ENCODE measurements at places on chromosomes 1 and 21.

GRCh38 chr1:198776602-198777029 lies 137.8 kb downstream of the PTPRC start:
- DNase-seq = no peak

DNA sequence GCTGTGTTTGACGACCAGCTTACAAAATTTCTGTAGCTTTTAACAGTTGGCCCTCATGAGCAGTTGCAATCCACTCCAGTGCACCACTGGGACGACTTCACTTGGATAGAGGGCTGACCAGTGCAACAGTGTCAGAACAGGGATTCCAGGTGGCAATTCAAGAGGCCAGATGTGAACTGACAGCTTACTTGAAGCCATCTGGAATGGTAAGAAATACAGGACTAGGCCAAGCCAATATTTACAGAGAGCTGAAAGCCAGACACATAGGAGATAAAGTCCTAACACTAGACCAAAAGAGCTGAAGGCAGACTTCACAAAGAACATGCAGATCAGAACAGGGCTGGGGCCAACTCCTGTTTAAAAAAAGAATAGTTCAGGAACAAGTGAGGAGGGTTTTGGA lies 93.5 kb upstream of the NFIA start:
- DNase-seq = no peak

- peak; percentile 58 for DNase-seq
Measured at GRCh38 chr1:206557636-206558473, 50.5 kb downstream of the RASSF5 start.

- no peak for DNase-seq
Measured at GRCh38 chr1:27634985-27635367, at the start of gene FGR. FGR (minus strand) TSS chr1:27635185; CDS start chr1:27623916, 11,269 bp downstream.

- no peak for DNase-seq
Measured at GRCh38 chr1:4690951-4691675, 36.7 kb downstream of the AJAP1 start.

GRCh38 chr1:156708218-156708661 lies 2.9 kb upstream of the CRABP2 start:
- no peak for DNase-seq

DNA sequence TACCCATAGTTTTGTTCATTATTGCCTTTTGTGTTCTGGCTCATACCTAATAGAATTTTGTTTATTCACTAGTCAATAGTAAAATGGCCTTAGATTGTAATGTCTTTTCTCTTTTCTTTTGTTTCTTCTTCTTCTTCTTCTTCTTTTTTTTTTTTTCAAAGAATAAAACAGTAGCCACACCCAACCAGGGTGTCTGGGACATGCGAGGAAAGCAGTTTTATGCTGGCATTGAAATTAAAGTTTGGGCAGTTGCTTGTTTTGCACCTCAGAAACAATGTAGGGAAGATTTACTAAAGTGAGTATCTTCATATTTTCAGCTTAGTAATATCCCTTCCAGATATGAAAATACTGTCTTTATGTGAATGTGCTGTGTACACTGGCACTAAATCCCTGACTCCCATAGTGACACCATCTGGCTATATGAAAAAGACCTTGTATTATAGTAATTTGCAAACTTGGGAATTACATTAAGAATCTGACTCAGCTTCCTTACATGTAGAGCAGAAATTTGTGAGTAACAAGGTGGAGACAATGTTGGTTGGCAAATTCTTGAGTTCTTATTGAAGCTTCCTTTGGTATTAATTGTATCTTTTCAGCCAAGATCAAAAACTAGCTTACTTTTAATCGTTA lies 24.6 kb downstream of the AGO4 start:
- DNase-seq = no peak

GRCh38 chr21:44375281-44375651 lies 21.8 kb downstream of the TRPM2 start:
- peak; percentile 26 for DNase-seq

Data from CD4-positive, alpha-beta T cell treated with Interleukin-6 at 100 ng/mL for 8 hours (primary cell).